A172 (cell line): ENCODE measurements at places on chromosomes 3 and 15. TPM values are rescaled to one million over a fixed set of nuclear protein-coding genes. Genes with fewer than 3 reads are reported as not detected.

TRIM42 gene
- total RNA-seq = not detected in 2 replicates

DLL4 gene
- total RNA-seq = not detected in 2 replicates

ERC2 gene
- 0.26 TPM in 1 of 2 replicates, not detected in the other for total RNA-seq

AP3S2 gene
- 67.8 and 81.9 TPM in 2 replicates for total RNA-seq

WDR93 gene
- 0.17 TPM in 1 of 2 replicates, not detected in the other for total RNA-seq

CDHR4 gene
- total RNA-seq = not detected in 2 replicates

ZNF80 gene
- not detected in 2 replicates for total RNA-seq
